Dermis blood vessel endothelial cell (primary cell): ENCODE measurements at places on chromosomes 6 and 20. TPM values are rescaled to one million over a fixed set of nuclear protein-coding genes. Genes with fewer than 3 reads are reported as not detected.

TCF15 gene
- total RNA-seq, result 2.0 and 2.7 TPM in 2 replicates

CFAP206 gene
- total RNA-seq, result 0.19 and 0.51 TPM in 2 replicates

EFCAB8 gene
- under 0.01 and 0.05 TPM in 2 replicates for total RNA-seq

MTFR2 gene
- total RNA-seq, result 1.2 and 3.4 TPM in 2 replicates

PPIL6 gene
- total RNA-seq, result 0.34 and 0.65 TPM in 2 replicates

KIAA1755 gene
- 0.05 and 0.51 TPM in 2 replicates for total RNA-seq

TMC2 gene
- total RNA-seq, result not detected in 2 replicates

MCCD1 gene
- total RNA-seq, result not detected in 2 replicates

DNA sequence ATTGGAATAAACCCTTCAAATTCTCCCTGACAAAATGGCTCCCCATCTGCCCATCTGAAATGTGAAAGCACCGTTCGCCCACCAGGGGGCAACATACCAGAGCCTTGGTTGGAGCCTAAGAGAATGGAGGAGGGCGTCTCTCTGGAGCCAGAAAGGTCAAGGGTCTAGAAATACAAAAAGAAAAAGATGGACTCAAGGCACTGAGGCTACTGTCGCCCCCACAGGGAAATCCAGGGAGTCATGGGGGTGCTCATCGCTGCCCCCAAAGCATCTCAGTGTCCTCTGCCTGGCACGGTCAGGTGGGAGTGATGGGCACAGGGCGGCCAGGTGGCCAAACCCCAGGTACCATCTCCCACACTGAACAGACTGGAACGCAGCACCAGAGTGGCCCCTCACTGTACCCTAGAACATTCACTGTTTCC lies 136.3 kb downstream of the ZMYND8 start:
- peak; percentile 74 for DNase-seq

DNA sequence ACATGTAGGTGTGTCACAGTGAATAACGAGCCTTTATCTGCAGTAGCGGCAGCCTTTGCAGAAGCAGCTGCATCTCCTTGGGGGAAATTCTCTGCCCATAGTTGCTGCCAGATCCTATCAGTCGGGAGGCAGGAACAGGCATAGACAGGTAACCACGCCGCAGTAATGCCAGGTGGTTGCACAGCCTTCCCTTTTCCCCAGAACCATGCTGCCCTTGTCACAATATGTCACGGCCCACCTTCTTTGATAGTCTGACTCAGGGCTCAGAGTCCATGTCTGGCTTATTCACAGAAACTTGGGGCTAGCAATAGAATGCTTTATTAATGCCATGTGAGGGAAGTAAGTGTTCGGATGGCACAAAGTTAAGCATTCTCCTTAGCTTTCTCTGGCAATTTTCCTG lies 76.6 kb downstream of the F13A1 start:
- no peak for DNase-seq

DNA sequence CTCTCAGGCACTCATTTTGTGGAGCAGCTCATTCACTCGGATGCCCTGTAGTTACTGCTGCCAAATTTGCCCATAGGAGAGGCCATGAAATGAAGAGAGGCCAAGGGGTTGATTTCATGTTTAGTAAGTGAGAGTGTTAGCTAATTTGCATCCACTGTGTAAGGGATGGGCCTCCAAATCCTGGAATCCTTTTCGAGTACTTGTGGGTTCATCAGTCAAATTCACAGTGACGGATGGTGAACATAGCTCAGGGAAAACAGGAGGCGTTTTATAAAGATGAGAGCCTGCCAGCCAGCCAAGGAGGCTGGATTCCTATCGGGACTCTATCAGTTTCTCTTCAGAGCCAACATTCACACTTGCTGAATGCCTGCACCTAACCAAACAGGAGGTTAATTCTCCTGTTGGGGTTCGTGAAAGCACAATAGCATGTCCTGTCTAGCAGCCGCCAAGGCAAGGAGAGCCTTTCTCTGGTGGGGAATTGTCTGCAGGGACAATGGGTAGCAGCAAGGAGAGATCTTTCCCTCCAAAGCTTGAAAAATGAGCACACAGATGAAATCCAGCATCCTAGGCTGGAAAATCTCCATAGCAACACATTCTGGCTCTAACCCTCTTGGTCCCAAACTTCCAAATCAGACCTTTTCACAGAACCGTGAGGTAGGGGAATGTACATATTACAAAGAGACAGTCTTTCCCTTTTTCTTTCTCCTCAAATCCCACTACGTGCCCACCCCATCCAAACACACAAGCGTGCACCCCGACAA lies 231.4 kb upstream of the ECI2 start:
- DNase-seq, result no peak

DNA sequence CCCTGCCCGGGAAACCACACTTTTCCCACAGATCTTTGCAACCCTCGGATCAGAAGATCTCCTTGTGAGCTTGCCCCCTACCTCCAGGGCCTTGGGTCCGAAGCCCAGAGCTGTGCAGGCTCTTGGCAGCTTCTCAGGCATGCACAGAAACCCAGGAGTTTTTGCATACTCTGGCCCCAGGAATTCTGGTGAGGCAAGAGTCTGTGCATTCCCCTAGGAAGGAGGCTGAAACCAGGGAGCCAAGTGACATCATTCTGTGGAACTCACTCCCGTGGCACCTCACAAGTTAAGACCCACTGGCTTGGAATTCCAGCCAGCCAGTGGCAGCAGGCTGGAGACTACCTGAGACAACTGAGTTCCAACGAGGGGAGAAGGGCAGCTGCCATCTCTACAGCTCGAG lies 100.1 kb downstream of the TNFRSF21 start:
- no peak for DNase-seq

- DNase-seq, result no peak
Measured at GRCh38 chr6:29990931-29991330, 48.6 kb downstream of the HLA-A start.

GRCh38 chr6:125636671-125637070 lies 112.8 kb upstream of the HEY2 start:
- DNase-seq, result no peak

DNA sequence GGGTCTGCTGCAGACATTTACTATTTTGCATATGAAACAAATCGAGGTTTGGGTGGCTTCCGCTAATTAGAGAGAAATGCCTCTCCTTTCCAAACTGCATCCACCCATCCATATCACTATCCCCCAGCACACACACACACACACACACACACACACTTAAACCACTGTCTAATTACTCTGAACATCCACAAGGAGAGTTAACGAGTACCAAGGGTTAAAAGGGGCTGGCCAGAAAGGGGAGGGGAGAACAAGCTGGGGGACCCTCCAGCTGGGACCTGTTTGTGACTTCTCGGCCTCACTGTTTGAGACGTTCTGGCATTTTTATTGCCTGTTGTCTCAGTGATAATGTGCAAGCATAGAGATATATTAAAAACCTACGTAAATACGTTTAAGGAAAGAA lies 261.2 kb downstream of the FOXC1 start:
- DNase-seq, result no peak

DNA sequence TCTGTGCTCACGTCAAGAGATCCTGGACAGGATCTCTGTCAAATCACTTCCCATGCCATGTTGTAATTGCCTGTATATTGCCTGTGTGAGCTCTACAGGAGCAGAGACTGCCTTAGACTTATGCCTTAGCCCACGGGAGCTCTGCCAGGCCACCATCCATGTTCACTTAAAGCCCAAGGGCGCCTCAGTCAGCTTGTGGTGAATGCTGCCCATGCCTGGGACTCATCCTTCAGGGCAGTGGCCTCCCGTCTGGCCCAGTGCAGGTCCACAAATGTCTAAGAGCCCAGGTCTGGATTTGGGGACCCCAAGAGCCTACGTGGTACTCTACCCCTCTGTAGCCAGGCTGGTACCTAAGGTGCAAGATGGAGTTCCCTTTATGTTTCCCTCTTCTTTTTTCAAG lies 22.4 kb upstream of the BPIFA2 start:
- no peak for DNase-seq

DNA sequence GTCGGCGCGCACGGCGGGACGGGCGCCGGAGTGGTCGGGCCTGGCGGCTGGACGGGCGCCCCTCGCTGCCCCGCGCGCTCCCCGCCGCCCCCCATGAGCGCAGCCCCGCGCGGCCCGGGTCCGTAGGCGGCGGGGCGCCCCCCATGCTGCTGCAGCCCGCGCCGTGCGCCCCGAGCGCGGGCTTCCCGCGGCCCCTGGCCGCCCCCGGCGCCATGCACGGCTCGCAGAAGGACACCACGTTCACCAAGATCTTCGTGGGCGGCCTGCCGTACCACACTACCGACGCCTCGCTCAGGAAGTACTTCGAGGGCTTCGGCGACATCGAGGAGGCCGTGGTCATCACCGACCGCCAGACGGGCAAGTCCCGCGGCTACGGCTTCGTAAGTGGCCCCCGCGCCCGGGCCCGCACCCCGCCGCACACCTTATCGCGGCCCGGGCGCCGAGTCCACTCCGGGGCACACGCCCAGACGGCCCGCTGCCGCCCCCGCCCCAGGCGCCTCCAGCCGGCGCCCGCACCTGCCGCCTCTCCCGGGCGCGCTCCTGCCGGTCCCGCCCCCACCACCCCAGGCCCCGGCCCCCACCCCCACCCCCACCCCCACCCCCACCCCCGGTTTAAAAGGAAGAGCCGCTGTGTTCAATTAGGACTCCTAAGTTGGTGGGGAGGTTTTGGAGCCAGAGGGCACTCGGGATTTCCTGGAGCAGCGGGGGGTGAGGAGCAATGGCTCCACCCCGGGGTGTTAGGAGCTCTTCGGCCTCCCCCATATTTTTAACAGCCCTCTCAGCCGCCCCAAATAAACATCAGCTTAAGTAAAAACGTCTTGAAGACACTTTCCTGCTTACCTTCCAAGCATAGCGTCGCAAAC lies 474 bp downstream of the RBM38 start:
- peak; percentile 29 for DNase-seq

GRCh38 chr6:85111481-85112011 lies 338.3 kb upstream of the NT5E start:
- DNase-seq, result no peak

DNA sequence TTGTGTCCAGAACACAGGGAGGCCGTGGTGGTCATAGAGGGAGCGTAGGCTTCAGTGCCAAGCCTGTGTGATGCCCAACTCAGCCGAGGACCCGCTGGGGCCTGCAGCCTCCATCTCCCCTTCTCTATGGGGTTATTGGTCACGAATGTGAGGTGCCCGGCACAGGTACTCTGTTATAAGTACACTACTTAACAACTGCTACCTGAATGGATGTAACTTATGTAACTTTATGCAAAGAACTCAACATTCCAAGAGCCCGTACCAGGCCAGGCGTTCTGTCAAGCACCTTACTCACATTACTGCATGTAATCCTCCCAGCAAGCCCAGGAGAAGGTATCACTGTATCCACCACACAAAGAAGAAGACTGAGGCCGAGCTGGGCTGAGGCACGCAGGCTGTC lies 24.5 kb upstream of the TBXT start:
- no peak for DNase-seq

DNA sequence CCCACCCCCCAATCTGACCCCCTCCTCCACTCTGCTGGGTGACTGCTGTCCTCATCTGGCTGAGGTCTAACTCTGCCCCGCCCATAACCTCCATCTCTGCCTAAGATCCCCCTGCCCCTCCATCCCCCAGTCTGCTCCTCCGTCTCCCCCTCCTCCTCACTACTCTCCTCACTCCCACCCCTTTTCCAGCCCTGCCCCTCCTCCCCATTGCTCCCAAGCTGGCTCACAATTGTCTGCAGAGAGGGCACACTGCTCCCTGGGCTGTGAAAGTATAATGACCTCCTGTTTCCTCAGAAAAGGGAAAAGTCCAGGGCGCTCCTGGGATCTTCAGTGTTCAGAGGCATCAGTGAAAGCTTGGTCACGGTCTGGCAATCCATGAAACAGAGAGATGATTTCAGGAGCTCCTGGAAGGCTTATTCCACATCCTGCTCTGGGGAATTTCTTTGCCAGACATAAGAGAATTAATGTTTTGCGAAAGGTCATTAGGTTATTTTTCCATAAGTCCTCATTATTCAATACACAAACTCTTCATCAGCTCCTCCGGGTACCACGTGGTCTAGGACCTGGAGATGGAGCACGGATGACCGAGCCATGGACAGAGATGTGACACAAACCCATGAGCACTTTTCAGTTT lies 21.5 kb downstream of the CST5 start:
- no peak for DNase-seq

- DNase-seq, result no peak
Measured at GRCh38 chr20:62046431-62046830, 19.2 kb downstream of the TAF4 start.

DNA sequence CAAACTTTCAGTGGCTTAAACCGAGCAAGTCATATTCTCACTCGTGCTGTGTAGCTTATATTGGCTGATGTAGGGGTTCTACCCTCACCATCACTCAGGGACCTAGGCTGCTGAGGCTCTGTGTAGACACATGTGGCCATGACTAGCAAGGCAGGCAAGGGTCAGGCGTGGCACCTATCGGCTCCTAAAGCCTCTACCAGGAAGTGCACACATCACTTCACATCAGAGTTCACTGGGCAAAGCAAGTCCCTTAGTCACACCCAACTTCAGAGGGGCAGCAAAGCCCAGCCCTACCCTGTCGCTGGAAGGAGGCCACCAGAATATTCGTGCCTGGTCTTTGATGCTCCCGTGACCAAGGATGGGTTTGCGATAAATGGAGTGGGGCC lies 42.9 kb downstream of the PPP1R14C start:
- DNase-seq, result no peak

GRCh38 chr20:23058240-23058639 lies 8.8 kb upstream of the THBD start:
- DNase-seq, result peak; percentile 39

- no peak for DNase-seq
Measured at GRCh38 chr20:57402206-57403125, 11.3 kb downstream of the RBM38 start.

GRCh38 chr20:7712661-7713060 lies 227.6 kb downstream of the HAO1 start:
- DNase-seq, result no peak

- no peak for DNase-seq
Measured at GRCh38 chr6:157152556-157152955, 170.8 kb downstream of the TMEM242 start.

DNA sequence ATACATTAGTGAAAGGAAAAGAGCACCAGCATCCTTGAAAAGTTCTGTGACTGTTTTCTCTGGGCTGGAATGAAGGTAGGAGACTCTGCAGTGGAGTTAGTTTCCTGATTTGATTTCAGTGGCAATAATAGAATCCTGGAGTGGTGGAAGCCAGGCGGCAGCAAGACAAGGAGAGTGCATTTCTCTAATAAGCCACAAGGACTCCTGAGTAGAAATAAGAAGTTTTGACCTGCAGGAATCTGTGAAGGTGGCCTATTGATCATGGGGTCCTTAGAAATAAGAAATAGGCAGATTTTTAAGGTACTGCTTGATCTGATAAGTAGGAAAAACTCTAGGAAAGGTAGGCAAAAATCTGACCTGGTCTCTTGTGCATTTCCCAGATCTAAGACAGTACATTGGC lies 68.4 kb upstream of the ELOVL5 start:
- no peak for DNase-seq

- DNase-seq, result no peak
Measured at GRCh38 chr6:64143101-64143500, 507.5 kb downstream of the PHF3 start.

DNA sequence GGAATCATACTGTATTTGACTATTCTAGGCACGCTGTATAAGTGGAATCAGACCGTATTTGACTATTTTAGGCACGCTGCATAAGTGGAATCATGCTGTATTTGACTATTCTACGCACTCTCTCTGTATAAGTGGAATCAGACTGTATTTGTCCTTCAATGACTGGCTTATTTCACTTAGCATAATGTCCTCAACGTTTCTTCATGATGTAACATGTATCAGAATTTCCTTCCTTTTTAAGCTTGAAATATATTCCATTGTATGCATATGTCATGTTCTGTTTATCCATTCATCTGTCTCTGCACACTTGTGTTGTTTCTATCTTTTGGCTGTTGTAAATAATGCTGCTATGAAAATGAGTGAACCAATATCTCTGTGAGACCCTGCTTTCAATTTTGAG lies 5.7 kb downstream of the CCDC170 start:
- no peak for DNase-seq
